CD4-positive, alpha-beta T cell treated with Interleukin-17A for 1 hour (primary cell): ENCODE measurements at places on chromosomes 11 and 22.

DNA sequence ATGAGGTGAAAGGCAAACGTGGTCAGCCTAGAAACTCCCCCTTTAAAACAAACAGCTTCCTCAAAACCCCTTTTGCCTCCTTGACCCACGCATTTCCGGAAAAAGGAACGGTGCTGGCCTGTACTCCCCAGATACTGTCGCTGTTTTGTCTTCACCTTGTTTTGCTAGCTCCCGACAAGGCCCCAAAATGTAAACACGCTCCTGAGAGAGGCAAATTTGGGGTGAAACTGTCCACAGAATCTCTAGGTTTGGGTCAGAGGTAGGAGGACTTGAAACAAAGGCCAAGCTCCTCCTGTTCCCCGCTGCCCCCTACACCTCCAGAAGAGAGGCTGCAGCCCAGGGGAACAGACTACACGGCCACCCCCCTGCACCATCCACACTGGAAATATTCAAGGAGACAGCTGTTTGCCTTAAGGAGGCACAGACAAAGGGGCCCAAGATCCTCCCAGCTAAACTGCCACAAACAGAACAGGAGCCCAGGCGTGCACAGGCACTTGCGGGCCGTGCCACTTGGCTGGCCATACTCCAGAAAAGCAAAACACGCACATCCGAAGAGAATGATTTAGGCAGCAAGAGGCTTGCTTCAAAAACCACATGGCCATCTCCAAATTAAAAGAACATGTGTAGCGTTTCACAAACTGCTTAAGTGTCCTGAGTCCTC lies 160.5 kb upstream of the GRK3 start:
- DNase-seq, result no peak

DNA sequence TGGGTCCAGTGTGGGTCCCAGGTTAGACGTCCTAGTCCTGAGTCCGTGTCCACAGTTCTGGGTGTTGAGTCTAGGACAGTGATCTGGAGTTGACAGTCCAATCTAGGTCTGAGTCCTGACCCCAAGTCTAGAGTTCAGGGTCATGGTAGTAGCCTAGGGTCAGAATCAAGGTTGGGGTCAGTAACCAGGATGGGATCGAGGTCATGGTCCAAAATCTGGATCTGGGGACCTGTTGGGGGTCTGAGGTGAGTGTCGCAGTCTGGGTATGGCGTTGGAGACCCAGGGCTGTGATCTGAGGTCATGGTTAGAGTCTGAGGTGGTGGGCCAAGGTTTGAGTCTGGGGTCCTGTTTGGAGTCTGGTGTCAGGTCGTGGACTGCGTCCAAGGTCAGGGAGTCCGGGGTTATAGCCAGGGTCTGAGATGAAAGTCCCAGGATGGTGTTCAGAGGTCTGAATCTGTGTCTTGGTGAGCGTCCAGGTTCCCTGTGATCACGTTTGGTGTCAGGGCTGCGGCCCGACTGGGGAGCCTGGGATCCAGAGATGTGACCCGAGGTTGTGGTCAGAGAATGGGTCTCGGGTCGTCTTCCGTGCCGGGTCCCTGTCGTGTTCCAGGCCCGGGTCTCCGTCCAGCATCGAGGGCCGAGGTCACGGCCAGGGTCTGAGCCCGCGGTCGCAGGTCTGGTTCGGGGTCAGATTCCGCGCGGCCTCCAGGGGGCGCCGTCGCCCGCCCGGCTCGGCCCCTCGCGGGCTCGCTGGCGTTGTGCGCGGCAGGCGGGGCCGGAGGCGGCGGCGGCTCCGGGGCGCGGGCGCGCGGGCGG lies 432 bp upstream of the GRK2 start:
- peak; percentile 78 for DNase-seq

GRCh38 chr11:73156114-73156513 lies 14.0 kb upstream of the FCHSD2 start:
- no peak for DNase-seq

- no peak for DNase-seq
Observed at GRCh38 chr11:111465400-111465799, 46.8 kb downstream of the BTG4 start.

- DNase-seq, result no peak
Observed at GRCh38 chr22:31400023-31400397, 606 bp downstream of the DRG1 start.

DNA sequence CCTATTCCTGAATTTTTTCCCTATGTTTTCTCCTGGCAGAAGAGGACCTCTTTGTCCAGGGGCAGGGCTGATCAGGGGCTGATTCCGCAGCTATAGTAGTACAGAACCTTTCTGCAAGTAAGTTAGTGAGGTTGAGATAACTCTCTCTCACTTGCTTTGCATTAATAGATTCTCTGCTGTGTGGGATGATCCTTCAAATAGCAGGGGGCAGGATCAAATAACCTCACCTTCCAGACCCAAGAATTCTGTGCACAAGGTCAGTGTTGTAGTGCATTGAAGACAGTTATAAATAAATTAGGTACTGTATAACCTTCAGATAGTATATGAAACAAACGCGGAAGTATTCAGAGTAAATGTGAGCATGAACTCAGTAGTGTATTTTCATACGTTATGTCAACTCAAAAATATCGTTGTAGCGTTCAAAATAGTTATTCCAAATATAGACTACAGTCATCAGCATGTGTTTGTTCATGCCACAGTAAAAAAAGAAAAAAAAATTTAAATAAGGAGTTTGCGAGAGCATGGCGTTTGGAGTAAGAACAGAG lies 278 bp downstream of the MMP26 start:
- no peak for DNase-seq
